Activated CD8-positive, alpha-beta memory T cell treated with anti-CD3 and anti-CD28 coated beads for 4 hours (primary cell): ENCODE measurements at places on chromosomes 2 and 18.
A peak's percentile ranks its signal among the peaks of the same experiment; 100 is the strongest.

DNA sequence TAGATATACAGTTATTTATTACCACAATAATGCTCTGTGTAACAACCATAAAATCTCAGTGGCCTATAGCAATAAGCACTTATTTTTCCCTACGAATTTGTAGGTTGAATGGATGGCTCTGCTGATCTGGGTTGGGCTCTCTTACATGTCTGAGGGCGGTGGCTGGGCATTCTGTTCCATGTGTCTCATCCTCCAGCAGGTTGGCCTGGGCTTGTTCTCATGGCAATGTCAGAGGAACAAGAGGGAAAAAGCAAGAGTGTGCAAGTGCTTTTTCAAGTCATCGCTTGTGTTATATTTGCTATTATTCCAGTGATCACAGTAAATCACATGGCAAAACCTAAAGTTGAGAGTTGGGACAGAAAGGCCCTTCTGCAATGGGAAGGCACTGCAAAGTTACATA lies 30.4 kb upstream of the MYO3B start:
- DNase-seq = no peak

GRCh38 chr2:137437386-137437785 lies 526.9 kb upstream of the HNMT start:
- DNase-seq = no peak

DNA sequence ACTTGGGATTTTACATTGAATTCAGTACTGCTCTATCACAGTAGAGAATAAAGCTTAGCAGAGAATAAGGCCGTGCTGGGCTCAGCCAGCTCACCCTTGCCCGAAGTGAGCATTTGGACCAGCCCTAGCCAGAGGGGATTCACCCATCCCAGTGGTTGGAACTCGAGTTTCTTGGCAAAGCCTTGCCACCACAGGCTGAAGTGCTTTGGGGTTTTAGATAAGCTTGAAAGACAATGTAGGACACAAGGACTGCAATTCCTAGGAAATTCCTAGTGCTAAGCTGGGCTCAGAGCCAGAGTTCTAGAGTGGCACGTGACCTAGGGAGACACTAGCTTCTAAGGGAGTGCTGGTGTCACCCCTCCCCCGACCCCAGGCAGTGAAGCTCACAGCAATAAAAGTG lies 28.0 kb downstream of the SERPINB11 start:
- no peak for DNase-seq

- peak; percentile 35 for DNase-seq
Observed at GRCh38 chr2:950080-950966, at the start of gene SNTG2. SNTG2 (plus strand) TSS chr2:950849; CDS start chr2:950997, 148 bp downstream.

- DNase-seq = no peak
Observed at GRCh38 chr2:15691586-15692310, 100.1 kb downstream of the DDX1 start.

DNA sequence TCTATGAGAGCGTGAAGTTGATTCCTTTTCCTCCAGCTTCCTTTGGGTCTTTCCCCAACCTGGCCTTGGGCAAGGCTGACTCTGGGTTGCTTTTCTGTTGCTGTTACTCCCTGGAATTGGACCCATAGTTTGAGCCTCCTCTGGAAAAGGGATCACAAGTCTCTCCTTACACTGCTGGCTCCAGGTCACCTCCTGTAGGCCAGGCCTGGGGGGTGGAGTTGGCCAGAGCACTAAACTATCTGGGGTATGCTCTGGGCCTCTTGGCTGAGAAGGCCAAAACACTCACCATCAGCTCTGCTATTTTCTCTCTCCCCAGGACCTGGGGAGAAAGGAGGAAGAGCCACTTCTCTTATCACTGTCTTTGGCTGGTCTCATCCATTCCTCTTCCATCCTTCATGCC lies 56.5 kb upstream of the NCOA1 start:
- no peak for DNase-seq

- no peak for DNase-seq
Observed at GRCh38 chr2:74702001-74702715, 48.1 kb downstream of the SEMA4F start.

DNA sequence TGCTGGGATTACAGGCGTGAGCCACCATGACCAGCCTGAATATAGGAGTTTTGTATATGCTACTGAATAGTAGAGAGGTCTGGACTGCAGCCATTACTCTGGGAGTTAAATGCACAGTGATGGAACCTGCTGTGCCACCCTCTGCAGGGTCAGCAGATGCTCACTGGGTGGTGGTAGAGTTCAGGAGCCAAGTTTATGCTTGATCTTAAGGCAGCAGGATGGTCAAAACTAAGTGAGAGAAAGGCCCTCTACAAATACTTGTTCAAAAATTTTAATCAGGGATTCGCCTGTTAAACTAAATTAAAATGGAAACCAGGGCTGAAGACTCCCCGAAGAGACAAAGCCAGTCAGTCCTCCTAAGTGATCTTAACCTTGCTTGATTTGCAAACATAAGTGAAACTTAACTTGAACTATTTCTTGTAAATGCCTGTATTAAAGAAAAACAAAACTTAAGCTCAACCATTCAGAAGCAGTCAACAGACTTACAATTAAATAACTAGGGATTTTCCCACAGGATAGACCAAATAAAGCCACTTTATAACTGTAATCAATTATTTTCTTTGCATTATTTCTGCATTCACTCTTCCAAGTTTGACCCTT lies 4.2 kb upstream of the WDFY1 start:
- no peak for DNase-seq

DNA sequence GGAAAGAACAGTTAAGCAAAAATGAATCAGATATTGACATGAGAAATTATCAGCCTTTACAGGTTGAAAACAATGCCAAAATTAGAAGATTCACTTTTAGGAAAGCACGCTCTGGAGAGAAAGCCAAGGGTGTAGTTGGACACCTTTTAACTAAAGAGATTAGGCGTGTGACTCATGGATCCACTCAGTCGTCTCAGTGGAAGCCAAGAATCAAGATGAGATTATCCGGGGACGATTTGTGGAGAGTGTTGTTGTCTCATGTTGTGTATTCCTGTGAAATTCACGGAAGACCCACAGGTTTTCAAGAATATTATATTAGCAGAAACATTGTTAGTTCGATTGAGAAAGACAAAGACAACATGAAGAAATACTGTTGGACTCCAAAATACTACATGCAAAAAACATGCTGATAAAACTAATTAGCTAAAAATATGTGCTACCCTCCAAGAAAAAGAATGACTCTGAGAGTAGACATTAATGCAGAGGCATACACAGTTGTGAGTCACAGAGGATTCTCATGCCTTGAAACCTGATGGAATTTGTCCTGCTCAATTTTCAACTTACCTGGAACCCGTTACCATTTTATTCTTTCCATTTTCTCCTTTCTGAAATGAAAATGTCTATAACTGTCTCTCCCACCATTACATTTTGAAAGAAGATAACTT lies 192.1 kb upstream of the RND3 start:
- no peak for DNase-seq

DNA sequence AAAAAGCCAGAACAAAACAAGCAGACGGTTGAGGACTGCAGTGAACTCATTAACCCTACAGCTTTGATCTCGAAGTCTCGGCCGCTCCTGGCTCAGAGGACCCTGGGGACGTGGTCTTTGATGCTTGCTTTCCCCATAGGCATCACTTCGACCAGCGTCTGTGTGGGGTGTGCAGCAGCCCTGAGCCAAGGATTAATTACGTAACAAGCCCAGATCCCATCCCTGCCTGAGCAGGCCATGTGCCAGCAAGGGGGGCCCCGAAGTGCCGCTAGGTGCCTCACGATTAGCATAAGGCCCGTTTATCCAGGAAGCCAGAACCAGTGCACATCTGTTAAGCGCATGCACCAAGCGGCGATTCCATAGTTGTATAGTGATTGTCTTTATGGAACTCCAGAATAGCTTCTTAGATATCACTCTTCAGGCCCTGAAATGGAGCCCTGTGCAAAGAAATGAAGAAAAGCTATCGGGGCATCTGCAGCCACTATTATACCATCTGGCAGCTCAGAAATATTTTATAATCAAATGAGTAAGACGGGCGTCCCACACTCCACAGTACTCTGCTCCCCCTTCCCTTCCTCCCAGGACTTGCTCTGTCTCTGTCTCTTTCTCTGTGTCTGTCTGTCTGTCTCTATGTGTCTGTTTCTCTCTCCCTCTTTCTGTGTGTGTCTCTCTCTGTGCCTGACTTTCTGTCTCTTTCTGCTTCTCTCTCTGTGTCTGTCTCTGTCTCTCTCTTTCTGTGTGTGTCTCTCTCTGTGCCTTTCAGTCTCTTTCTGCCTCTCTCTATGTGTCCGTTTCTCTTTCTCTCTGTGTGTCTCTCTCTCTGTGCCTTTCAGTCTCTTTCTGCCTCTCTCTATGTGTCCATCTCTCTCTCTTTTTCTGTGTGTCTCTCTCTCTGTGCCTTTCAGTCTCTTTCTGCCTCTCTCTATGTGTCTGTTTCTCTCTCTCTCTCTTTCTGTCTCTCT lies 41.7 kb downstream of the HPCAL1 start:
- DNase-seq = no peak

DNA sequence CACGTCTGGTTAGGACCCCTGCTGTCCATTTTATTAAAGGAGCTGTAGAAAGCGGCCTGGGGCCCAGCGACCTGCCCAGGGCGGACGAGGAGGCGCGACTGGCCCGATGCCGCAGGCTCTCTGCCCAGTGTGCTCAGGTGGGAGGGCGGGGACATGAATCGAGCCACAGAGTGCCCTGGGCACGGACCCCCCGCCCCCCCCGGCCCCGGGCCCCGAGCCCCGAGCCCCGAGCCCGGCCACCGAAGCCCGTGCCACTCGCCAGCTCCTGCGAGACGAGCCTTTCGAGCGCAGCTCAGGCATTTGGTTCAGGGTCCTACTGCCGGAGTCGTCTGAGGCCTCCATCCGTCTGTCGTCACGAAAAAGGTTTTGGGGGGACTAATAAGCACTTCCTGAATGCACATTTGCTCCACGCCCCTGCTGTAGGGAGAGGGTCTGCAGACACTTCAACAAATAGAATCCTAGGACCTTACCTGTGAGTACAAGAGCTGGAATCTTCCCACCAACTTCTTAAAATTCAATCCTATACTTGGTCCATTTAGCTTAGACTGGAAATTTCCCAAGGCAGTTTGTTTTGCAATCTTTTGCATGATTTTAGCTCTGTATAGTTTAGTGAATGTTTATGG lies 602 bp upstream of the ADAM17 start:
- no peak for DNase-seq

DNA sequence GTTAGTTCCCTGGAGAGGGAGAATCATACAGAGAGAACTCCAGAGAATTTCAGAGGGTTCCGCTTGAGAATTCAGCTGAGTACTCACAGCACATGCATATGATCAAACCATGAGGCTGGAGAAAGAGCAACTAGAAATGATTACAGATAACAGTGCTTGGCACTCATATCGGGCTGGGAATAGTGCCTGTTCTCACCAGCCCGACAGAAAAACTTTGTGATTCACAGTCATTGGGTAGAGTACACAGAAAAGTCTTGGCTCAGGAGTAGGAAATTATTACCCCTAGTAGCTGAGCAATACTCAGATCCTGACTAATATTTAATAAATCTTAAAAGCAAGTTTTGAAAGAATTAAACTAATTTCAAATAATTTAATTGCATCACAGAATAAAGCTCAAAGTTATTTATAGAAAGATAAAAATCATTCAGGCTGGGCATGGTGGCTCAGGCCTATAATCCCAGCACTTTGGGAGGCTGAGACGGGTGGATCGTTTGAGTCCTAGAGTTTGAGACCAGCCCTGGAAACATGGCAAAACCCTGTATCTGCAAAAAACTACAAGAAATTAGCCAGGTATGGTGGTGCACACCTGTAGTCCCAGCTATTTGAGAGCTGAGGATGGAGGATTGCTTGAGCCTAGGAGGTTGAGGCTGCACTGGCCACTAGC lies 6.8 kb downstream of the WDPCP start:
- no peak for DNase-seq

- DNase-seq = no peak
Observed at GRCh38 chr2:169011698-169012097, 19.4 kb downstream of the ABCB11 start.

- no peak for DNase-seq
Observed at GRCh38 chr2:215832791-215833190, 180.6 kb downstream of the MREG start.

- DNase-seq = no peak
Observed at GRCh38 chr2:164478205-164478604, 143.1 kb downstream of the GRB14 start.

- no peak for DNase-seq
Observed at GRCh38 chr2:234913208-234913626, 38.6 kb upstream of the SH3BP4 start.

GRCh38 chr2:121260370-121261154 lies 24.4 kb downstream of the TFCP2L1 start:
- no peak for DNase-seq

- no peak for DNase-seq
Observed at GRCh38 chr2:118940486-118941120, 1.4 kb upstream of the MARCO start.

DNA sequence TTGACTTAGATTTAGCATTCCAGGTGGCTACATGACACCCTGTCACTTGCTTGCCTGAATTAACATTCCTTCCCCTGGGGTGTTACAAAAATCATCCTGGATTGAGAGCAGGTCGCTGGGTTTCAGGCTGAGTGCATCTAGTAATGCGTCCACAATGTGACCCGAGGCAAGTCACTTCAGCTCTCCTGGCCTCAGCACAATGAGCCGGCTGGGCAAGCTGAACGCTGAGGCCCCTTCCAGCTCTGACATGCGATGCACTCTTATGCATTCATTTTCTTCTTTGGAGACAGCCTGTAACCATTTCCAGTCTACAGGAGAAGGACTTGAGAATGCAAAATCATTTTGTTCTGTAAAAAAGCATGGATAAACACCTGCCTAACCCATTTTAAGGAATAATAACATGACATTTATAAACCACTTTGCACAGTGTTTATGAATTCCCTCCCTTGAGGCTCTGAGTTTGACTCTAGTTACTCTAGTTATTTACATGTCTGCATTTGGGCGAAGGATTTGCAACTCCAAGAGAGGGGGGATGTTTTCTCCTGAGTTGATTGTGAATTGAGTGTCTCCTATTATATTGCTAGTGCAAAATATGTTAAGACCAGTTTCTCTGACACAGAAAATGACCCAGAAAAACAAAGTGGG lies 63.0 kb upstream of the CPO start:
- no peak for DNase-seq

DNA sequence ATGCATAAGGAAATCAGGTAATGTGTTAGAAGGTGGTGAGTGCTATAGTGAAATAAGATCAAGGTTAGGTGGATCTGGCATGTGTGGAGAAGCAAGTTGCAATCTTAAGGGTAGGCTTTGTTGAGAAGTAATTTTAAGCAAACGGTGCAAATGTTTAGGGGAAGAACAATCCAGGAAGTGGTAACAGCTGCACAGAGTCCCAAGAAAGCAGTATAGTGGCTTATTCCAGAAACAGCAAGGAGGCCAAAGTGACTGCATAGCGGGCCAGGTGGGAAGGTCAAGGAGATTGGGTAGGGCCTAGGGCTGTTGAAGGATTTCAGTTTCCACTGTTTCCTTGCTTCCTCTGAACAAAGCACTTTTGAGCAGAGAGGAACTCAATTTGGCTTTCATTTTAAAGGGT lies 30.0 kb upstream of the RAB1A start:
- no peak for DNase-seq

DNA sequence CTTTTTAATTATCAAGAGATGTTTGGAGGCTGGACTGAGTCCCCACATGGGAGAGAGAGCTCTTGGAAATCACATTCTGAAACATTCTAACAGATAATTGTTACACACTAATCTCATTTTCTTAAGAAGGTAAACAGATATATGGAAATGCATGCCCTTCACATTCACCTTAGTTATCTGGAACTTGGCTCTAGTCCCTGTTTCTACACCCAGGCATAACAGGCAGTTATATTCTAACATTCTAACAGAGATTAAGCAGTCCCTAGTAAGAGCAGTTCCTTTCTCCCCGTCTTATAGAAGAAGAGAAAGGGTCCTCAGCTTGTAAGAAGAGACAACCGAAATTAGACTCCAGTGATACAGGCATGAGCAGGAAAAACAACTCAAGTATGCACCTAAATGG lies 385.4 kb downstream of the SOX11 start:
- DNase-seq = no peak

GRCh38 chr2:171225989-171226388 lies 65.3 kb upstream of the TLK1 start:
- DNase-seq = no peak
